NT2/D1 (cell line): ENCODE measurements at places on chromosomes 4 and X.

DNA sequence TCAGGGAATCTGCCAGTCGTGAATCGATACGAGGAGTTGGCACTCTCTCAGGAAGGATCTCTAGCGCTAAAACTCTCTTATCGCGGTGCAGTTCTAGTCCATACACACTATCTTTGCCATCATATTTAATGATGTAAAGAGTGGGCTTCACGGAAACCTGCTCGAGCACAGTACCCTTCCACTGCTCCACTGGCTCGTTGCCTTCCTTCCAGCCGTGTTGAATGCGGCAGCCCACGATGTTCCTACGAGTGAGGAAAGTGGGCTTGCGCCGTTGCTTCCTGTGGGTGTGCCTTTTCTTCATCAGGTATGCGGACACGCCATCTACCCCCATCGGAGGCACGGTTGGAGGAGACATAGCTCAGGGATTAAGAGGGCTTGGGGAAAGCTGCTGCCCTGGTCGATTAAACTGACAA lies 661 bp downstream of the SPIN4 start:
- DNase-seq, result no peak

DNA sequence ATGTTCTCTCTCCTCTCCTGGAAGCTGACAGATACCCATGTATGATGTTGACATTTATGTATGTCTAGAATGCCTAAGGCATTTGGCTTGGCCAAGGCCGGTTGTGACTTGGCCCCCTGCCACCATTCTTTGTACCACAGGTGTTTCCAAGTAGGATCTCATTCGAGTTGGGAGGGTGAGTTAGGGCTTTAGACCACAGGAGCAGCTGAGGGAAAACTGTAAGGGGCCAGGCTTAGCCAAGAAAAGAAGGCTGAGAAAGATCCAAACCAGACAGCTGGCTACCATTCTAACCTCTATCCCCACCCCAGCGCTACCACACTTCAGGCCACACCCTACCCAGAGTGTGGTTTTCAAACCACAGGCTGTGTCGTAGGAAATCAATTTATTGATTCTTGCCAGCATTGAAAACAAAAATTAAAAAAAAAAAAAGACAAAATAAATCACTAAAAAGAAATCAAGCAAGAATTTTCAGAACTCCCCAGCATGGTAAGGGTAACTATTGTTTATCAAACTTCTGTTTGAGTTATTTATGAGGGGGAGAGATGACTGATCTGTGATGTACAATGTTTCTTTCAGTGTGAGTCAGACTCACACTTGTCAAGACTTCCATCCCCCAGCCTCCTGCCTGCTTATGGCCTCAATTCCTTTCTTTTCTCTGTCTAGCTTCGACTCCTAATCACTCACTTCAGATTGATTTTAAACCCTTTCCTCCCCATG lies 9.9 kb downstream of the TMSB4X start:
- DNase-seq, result no peak

DNA sequence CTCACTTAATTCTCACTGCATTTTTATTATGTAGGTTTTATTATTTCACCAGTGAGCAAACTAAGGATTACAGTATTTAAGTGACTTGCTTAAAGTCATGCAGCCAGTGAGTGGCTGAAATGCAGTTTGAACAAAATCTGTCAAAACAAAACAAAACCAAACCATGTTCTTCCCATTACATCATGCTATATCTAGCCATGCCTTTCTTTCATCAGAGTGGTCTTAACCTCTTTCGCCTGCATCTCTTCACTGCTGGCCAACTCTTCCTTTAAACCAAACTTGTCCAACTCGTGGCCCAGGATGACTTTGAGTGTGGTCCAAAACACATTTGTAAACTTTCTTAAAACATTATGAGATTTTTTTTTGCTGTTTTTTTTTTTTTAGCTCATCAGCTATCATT lies 223.2 kb downstream of the PCDH7 start:
- no peak for DNase-seq

DNA sequence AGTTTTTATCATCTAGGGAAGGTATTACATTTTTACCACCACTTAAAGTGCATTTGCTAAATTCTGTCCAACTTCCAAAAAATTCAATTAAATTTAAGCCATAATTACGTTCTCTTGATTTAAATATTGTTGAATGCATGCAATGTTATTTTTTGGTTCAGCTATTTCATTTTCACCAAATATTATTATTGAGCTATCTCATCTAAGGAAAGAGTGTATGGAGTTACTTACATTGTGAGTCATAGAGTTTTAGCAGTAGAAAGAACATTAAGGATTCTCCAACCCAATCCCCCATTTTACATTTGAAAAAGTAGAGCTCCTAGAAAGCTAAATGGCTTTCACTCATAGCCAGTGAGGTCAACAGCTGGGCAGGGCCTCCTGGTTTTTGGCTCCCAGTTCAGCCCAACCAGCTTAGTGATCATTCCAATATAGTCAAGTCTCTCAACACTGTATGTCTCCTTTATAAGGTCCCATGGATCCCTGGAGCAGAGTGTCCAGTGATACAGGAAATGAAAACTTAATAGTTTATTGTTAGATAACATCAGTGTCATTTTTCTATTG lies 60.5 kb downstream of the NDNF start:
- DNase-seq, result no peak

GRCh38 chr4:130393231-130393630 lies 1297.3 kb downstream of the C4orf33 start:
- no peak for DNase-seq

- DNase-seq, result no peak
Measured at GRCh38 chr4:161893566-161893965, 270.2 kb downstream of the FSTL5 start.

GRCh38 chr4:184548316-184548647 lies 73.9 kb upstream of the IRF2 start:
- DNase-seq, result no peak

GRCh38 chr4:74097631-74098426 lies 1.2 kb downstream of the CXCL2 start:
- no peak for DNase-seq

DNA sequence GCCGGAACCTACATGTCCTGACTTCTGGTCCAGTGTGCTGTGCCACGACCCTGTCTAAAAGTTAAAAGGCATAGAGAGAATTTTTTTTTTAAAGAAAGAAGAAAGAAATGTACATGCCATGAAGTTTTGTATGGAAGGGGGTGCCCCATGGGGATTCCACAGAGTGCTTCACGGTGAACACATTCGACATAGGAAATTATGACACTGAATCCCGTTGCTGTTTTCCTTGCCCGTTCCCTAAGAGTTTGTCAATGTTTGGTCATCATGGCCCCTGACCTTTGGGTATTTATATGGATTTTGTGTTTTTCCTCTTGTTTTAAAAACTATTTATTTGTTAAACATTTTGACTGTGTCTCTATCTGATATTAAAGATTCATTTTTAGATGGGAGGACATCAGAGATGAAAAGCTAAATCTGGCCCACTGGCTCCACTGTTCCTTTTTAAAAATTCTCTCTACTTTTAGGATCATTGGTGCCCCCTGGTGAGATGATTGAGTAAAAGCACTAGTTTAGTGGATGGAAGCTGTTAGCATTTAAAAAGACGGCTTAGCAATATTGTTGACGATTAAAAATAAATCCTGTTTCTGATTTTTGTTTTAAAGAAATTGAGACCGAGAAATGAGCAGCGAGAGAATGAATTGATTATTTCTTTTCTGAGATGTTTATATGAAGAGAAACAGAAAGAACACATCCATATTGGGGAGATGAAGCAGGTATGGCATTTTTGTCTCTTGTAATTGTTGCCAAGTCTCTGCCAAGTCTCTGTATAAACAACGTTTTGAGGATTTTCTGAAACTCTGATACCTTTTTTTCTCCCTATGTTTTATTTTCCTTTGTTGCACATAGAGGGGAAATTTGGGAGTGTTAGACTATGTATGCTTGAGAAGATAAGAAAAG lies 75.0 kb downstream of the PTTG2 start:
- peak; percentile 33 for DNase-seq

DNA sequence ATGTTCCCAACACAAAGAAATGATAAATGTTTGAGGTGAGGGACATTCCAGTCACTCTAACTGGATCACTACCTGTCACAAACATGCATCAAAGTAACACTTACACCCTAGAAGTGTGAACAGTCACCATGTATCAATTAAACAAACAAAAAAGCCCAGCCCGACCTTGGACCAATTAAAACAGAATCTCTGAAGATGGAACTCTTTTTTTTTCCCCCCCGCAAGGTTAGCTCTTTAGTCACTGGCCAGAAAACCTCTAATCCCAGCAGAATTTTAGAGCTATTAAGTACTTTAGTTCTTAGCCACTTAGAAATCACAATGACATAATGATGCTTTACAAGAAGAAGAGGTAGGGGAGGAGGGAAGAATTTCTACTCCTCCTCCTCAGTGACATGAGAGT lies 154.5 kb downstream of the PALLD start:
- DNase-seq, result no peak

DNA sequence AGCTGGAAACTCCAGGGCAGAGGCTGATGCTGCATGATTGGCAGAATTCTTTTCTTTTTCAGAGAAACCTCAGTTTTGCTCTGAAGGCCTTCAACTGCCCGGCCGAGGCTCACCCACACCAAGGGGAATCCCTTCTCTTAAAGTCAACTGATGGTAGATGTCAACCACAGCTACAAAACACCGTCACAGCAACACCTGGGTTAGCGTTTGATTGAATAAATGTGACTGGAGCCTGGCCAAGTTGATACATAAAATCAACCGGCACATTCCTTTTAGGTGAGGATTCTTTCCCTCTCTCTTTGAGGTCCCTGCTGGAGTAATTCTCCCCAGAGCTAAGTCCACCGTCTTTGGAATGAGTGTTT lies 15.2 kb upstream of the KIAA0232 start:
- no peak for DNase-seq

DNA sequence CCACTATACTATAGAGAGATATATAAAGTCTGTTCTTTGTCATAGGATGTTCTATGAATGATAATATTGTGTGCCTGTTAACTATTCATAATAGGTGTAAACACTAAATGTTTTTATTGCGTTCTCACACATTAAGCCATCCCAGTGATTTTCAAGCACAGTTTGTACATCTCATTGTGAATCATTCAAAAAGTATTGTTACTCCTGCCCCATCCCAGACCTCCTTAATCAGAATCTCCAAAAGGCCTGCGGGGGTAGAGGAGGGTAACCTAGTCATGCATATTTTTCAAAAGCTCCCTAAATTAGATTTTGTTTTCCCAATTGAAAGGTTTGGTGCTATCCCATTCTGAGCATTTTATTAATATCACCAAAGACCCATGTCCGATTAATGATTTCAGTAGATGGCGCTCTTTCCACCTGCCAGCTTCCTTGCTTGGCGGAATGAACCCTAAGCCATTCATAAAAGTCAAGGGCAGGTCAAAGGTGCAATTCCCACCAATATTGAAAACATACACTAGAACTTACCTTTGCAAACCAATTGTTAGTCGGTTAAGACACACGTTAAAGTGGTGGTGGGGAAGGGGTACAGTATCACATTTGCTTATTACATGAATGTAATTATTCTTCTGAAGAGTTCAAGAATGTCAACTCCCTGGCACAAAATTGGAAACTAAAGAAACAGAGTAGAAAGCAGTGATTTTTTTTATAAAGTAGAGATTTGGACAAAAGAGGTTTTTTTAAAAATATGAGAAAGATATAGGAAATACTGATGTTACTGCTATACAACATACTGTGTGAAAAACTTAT lies 5.8 kb upstream of the TET2 start:
- DNase-seq, result no peak

GRCh38 chrX:13897566-13897965 lies 80.7 kb upstream of the GPM6B start:
- no peak for DNase-seq

DNA sequence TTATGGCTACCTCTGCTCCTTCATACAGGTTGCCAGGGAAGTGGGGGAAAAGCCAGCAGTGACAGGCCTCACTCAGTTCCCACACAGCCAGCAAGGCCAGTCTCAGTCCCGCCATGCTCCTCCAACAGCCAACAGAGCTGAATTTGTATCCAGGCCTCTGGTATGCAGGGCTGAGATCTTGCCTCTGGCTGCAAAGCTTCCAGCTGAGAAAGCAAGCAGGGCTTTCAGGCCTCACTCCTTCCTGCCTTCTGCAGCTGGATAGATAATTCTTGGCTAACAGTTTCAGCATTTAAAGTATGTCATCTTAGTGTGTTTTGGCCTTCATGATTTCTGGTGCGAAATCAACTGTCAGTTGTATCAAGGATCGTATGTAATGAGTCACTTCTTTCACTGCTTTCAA lies 103.6 kb downstream of the GNL3L start:
- peak; percentile 40 for DNase-seq

GRCh38 chr4:27082776-27083175 lies 222.1 kb downstream of the STIM2 start:
- no peak for DNase-seq

- DNase-seq, result no peak
Measured at GRCh38 chr4:181939199-181939945, 303.8 kb upstream of the TENM3 start.

DNA sequence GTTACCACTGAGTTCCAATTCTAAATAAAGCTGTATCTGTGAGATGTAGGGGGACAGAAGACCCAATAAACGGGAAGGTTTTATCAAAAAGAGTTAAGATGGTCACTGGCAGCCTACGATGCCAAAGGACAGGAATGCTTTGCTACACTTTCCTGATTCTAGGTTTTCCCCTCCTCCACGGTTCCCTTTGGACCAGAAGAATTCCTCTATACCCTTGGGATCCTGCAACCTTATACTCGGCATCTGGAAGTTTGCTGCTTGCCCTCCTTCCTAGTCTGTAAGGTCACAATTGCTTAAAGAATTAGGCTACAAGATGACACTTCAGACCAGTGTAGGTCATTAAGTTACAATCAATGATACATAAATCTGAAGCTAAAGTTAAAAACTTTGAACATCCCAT lies 64.3 kb downstream of the SCML2 start:
- DNase-seq, result peak; percentile 23

DNA sequence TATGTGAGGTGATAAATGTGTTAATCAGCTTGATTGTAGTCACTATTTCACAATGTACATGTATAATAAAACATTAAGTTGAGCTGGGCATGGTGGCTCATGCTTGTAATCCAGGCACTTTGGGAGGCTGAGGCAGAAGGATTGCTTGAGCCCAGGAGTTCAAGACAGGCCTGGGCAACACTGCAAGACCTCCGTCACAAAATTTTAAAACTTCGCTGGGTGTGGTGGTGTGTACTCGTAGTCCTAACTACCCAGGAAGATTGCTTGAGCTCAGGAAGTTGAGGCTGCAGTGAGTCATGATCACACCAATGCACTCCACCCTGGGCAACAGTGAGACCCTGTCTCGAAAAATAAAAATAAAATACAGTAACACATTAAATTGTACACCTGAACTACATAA lies 20.1 kb downstream of the LYAR start:
- DNase-seq, result no peak

DNA sequence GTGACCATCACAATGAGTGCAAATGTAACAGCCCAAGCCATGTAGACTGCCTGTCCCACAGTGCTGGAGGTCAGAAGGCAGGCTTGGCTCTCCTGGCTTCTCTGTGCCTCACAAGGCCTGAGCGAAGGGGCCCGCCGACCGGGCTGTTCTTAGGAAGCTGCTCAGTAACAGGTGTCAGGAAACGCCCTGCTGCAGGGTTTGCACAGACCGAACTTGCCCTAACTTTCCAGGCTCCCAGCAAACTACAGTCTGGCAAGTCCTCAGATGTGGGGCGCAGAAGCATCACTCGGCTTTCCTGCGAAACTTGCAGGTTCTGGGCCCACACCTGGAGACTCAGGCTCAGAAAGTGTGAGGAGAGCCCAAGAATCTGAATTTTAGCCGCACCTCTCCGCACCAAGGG lies 87.6 kb downstream of the CRMP1 start:
- DNase-seq, result no peak

- no peak for DNase-seq
Measured at GRCh38 chr4:122854447-122855352, 28.1 kb downstream of the FGF2 start.
